ENCODE measurements at places on chromosomes 16 and 17. TPM values are rescaled to one million over a fixed set of nuclear protein-coding genes. Genes with fewer than 3 reads are reported as not detected.

GRCh38 chr17:78414178-78415162 is 36.0 kb downstream of the PGS1 start:
- DNase-seq: no peak

Gene TMEM11
- 7.0 TPM for total RNA-seq

- DNase-seq: no peak
Measured at GRCh38 chr16:78962457-78962929, 638.0 kb downstream of the MAF start.

DNA sequence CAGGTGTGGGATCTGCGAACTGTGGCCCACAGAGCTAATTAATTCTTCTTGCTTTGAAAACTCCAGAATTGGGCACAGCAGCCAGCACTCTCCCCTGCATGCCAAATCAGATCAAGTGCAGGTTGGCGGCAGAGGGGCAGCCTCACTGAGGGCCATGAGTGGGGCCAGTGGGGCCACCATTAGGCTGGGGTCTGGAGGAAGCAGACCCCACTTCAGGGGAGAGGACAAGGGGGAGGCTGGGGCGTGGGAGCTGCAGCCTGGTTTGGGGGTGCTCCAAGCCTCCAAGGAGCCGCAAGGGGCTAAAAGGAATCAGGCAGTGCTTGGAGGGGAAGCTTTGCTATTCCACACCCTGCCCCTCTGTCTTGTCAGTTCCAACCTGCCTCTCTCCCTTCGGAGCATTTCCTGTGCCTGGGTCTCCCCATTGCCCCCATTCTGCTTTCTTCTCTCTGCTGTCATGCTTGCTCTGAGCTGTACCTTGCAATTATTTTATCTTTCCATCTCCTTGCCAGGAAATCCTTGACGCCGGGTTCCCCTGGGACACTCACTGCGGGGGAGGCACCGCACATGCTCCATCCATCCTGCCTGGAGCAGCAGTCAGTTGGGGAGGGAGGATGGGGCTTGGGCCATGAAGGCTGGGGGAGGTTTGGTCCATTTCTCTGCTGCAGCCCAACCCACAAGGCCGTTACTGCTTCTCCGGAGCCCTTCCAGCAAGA is 3.3 kb upstream of the ABCC3 start:
- no peak for DNase-seq

GRCh38 chr17:29140051-29140621 is 40.1 kb downstream of the MYO18A start:
- DNase-seq: peak; percentile 88

DNA sequence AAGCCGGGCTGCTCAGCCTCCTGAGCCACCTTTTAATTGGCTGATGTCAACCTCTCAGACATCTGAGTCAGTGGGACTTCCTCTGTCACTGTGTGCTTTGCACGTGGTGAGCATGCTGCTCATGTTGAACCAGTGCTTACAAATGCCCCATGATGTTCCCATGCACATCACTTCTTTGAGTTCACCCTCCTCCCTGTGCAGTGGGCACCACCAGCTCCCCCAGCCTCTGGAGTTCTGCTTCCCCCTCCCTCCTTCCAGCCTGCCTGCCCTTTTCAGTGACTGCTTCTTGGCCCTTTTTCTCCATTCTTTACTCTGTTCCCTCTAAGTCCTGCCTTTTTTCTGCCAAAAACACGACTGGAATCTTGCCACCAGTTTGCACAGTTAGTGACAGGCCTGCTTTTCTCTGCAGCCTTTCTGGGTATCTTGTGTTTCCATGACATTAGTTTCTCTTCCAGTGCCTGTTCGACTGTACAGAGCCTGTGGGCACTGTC is 41.6 kb downstream of the USP10 start:
- peak; percentile 43 for DNase-seq

- no peak for DNase-seq
Measured at GRCh38 chr16:84198401-84198800, 7.4 kb downstream of the ADAD2 start.

- no peak for DNase-seq
Measured at GRCh38 chr16:8511464-8511863, 78.8 kb downstream of the TMEM114 start.

- DNase-seq: peak; percentile 16
Measured at GRCh38 chr16:30491744-30492308, 19.3 kb downstream of the ITGAL start.

- peak; percentile 28 for DNase-seq
Measured at GRCh38 chr16:77805398-77805797, 17.0 kb downstream of the VAT1L start.

Gene HP
- 3.6 TPM for total RNA-seq

GRCh38 chr16:31371008-31371407 is 16.0 kb downstream of the ITGAX start:
- DNase-seq: no peak

DNA sequence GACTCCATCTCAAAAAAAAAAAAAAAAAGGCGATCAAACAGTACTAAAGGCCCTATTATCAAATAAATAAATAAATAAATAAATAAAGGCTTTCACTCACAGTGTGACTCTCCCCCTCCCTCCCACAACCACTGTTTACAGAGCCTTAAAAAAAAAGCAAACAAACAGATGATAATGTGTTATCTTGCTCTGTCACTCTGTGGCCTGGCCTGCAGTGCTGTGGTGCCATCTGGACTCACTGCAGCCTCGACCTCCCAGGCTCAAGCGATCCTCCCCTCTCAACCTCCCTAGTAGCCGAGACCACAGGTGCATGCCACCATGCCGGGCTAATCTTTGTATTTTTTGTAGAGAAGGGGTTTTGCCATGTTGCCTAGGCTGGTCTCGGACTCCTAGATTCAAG is 8.1 kb upstream of the NAGLU start:
- DNase-seq: no peak

Gene ITPRIPL2
- 22.7 TPM for total RNA-seq

Gene ACE
- total RNA-seq: 5.3 TPM

- no peak for DNase-seq
Measured at GRCh38 chr17:55931446-55931845, 180.6 kb downstream of the PCTP start.

- DNase-seq: no peak
Measured at GRCh38 chr17:51516924-51517323, 256.6 kb downstream of the UTP18 start.

DNA sequence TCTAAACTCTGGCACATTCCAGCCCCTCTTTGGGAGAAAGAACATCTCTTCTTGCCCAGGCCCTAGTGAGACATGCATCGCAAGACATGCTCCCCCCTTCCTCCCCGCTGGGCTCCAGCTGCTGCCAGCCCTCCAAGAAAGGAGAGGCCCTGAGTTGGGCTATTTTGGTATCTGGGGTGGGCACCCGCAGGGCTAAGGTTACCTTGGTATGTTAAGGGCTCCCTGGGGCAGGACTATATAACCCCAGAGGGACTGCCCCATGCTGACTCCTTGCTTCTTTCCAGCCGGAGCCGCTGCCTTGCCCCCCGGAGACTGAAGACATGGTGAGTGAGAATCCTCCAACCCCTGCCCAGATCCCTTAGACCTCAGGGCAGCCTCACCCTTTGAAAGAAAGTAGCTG is at the start of gene MYL11:
MYL11 (plus strand) TSS at position 265 of the 400 bp plus-strand sequence; CDS start at position 321, 56 bp downstream.
- DNase-seq: no peak

Gene CLDN7
- 92.3 TPM for total RNA-seq
